ENCODE measurements at places on chromosomes 1 and 21.

DNA sequence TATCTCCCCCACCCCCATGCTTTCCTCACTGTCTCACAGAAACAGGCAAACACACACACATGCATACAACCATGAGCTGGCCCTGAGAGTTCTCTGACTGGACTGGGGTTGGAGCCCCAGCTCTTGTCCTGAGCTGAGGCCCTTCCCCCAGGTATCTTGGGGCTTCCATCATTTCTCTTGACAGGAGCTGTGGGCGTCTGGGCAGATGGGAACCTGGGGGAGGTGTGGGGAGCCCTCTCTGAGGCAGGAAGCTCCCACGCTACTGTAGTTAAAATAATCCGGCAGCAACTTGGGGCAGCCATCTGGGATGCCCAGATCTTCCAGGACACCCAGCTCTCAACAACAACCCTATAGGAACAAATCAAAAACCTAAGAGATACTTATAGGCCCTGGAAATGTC is 2.7 kb upstream of the KIF21B start:
- DNase-seq: no peak

DNA sequence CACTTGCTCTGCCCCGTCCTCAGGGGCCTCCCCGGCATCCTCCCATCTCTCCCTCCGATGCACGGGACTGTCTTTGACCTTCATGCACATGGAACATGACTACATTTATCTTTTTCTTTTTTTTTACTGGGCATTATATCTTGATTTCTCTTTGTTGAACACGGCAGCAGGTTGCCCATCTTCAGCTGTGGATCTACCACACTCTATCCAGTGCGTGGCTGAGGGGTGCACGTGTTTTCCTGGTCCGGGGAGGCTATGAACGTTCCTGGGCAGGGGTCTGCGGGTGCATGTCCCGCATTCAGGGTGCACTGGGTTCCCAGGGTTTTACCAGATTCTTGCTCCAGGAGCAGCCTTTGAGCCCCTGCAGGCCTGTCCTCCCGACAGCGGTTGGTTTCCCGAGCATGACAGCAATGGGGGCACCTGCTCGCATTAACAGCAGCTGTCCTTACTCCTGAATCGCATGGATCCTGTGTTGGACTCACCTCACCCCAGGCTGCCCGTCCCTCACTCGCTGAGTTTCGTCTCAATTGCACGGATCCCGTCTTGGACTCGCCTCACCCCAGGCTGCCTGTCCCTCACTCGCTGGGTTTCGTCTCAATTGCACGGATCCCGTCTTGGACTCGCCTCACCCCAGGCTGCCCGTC is 7.4 kb downstream of the POFUT2 start:
- DNase-seq: no peak

- no peak for DNase-seq
Observed at GRCh38 chr1:244837597-244838258, 2.3 kb downstream of the COX20 start.

GRCh38 chr21:44087426-44088400 is 19.5 kb upstream of the PWP2 start:
- no peak for DNase-seq

DNA sequence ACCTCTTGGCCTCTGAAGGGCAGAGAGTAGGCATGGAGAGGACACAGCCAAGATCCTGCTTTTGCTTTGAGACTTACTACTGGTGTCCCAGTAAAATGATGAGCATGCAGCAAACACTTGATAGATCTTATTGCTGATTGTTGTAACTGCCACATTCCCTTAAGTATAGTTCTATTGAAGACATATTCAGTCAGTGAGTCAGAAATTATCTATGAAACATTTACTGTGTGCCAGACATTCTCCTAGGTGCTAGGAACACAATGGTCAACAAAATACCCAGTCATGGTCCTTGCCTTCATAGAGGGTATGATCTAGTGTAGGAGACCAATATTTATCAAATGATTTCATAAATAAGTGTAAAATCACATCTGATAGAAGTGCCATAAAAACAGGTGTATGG is 13.6 kb downstream of the STYXL2 start:
- no peak for DNase-seq

DNA sequence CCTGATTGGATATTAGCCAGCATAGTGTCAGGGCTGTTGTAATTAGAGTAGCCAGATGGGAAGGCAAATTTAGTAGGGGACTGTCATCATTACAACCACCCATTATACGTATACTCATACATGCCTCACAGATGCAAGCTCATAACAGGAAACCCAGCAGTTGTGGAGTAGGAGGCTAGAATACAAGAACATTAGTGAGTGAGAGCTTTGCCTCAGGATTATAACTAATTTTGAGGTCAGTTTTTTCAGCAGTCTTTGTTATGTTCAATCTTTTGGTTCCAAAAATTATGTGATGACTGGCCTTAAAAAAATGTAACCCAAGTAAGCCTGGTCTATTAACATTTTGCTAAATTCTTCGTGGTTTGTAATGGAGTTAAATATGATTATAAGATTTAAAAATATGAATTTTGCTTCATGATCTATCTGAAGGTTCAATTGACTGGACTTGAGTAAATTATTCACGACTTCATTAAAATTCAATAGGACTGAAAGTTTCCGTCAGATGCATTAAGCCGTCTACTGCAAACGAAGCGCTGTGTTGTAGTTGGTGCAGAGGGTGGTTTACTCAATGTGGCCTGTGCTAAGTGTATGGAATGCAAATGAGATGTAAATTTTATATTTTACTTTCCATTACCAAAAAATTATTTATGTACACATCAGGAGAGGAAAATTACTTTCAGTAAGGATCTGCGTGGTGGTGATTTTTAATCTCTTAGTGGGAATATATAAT is 48.8 kb downstream of the KCNK1 start:
- DNase-seq: no peak

GRCh38 chr1:1631782-1632420 is at the start of gene MMP23B:
Gene MMP23B (plus strand): TSS chr1:1632173. CDS start chr1:1632219, 46 bp downstream.
- no peak for DNase-seq

DNA sequence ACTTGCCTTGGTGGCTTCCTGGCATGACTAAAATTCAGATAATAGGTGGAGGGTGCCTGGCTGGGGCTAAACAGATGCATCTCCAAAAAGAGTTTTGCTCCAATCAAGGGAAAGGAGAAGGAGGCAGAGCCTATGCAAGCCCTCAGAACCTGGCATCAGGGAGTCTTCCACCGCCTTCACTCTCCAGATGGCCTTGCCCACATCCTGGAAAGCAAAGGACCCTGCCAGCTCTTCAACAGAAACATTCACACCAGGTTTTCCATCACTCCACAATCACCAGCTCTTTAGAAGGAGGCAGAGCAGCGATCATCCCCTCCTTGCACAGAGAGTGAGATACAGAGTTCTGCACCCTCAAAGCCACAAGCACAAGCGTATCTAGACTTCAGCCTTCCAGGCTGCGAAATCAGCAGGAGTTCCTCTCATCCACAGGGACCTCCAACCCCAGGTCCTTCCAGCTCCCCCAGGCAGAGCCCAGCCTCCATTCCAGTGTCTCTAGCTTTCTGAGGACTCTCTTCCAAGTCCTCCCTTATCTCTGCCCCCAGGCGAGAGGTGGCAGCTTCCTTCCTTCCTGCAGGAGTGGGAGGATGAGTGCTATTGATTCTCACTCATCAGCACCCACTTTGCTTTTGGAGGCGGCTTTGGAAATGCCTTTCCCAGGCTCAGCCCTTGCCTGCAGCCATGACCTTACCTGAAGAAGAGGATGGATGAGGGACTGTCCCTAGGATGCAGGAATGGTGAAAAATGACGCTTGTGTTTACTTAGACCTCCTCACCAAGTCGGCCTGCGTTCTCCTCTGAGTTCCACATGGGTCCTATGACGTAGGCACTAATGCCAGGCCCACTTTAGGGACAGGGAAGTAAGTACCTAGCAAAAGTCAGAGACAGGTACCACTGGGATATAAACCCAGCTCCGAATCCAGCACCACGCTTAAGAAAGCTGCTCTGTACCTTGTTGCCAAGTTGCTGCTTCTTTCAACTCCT is 75.4 kb downstream of the RIPK4 start:
- no peak for DNase-seq

DNA sequence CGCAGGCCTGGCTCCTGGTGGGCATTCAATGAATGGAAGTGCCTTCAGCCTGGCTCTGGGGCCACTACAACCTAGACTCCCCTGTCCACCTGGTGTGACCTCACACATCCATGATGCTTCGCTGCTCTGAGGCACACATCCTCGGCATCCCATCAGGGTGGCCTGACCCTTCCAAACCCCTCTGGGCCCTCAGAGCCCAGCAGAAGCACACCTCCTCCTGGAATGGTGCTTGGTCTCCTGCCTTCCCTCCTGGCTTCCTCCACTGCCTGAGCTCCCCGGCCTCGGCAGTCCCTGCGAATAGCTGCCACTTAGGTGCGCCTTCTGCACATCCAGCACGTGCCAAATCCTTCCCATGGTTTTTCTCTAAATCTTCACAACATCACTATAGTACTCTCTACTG is 133.8 kb downstream of the GLIS1 start:
- DNase-seq: no peak

- DNase-seq: no peak
Observed at GRCh38 chr1:157110003-157110402, 10.4 kb upstream of the ETV3L start.

Measured in non-pigmented ciliary epithelial cell (primary cell).